LNCaP clone FGC (cell line): ENCODE measurements at places on chromosomes 12 and 14.

DNA sequence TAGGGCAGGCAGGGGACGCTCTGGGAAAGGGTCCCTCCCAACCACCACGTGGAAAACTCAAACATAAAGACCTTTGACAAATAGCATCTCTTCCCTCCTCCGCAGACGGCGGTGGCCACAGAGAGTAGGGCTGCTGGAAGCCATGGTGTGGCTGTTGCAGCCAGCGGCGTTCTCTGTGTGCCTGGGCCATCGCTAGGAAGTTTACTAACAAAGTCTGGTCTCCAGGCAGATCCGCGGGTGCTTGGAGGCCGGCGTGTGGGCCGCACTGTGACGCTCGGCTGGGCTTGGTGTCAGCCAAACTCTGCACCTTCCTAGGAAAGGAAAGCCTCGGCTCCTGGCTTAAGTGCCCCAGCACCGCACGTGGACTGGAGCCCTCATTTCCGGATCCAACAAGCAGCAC lies 65.6 kb downstream of the CCDC88C start:
- DNase-seq = no peak

- DNase-seq = no peak
Measured at GRCh38 chr12:92886131-92886530, 43.0 kb downstream of the EEA1 start.

- no peak for DNase-seq
Measured at GRCh38 chr14:90087433-90087832, 25.6 kb downstream of the KCNK13 start.

DNA sequence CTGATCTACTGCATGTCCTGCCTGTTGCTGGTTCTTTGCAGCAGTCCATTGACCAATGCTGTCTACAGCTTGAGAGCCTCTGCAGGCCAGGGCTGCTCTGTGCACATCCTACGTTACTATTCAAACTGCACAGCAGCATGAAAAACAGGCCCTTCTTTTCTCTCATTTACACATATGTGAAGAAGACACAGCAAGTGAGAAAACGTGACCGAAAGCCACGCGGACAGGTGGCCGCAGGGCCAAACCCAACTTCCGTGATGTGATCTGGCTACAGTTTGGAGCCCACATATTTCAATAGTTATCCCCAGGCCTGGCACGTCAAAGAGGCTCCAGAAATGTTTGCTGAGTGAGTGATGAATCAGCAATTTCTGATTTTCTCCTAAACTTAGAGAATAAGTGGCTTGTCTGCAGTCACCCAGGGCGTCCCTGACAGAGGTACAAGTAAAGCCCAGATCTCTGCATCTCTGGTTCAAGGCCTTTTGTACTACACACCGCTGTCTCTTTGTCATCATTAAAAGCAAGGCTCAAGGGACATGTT lies 17.9 kb upstream of the TCL1B start:
- no peak for DNase-seq

DNA sequence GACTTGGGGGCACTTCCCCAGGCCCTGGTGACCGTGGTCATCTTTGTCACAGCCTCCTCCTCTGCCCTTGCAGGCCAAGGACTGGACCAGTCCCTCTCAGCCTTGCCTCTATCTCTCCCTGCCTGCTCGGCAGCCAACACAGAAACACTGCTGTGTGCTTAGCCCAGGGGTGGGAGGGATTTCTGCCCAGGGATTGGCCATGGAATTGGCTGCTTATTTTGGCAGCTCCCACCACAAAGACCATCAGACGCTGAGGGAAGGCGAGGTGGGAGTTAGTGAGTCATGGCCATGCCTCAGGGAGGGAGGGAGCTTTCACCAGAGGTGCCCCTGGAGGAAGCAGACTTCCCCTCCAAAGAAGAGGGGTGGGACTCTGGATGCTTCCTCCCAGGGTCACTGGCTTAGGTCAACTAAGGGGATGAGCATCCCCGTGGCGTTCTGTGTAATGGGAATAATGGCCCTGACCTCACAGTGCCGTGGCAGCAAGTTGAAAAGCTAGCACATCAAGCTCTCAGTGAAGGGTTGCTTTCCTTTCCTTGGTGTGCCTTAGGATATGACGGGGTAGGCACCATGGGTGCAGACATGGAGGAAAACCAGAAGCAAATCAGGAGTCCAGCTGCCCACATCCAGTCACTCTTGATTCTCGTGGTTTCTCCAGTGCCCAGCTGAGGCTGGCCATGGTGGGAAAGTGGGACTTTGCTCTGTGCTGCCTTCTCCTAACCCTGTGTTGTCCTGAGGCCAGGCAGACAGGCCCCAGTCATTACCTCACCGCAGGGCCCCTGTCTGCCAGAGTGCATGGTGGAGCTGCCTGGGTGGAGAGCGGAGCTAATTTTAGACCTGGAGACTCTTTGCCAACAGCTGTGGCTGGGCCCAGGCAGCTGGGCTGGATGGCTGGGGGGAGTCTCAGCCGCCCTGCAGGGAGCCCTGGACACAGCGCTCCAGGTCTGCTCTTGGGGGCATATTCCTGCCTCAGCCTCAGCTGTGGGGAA lies 21.4 kb downstream of the B4GALNT3 start:
- no peak for DNase-seq

DNA sequence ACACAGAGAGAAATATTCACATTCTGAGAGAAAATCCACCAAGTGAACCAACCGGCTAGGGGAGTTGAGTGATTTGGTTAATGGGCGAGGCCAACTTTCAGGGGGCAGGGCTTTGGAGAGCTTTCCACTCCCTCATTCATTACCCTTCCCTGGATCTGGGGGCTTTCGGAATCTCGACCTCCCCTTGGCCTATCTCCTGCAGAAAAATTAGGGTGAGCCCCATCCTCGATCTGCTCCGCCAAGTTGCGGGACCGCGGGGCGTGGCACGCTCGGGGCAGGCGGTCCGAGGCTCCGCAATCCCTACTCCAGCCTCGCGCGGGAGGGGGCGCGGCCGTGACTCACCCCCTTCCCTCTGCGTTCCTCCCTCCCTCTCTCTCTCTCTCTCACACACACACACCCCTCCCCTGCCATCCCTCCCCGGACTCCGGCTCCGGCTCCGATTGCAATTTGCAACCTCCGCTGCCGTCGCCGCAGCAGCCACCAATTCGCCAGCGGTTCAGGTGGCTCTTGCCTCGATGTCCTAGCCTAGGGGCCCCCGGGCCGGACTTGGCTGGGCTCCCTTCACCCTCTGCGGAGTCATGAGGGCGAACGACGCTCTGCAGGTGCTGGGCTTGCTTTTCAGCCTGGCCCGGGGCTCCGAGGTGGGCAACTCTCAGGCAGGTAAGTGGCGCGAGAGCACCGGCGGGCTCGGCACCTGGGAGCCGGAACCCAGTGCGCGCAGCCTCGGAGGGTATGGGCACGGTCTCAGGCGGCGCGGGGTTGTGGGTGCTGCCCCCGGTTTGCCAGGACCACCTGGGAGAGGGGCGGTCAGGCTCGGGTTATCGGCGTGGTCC lies at the start of gene ERBB3:
Gene ERBB3 (plus strand): TSS at position 443 of the 833 bp plus-strand sequence. CDS start 136 bp downstream, at position 579.
- DNase-seq = peak; percentile 79

DNA sequence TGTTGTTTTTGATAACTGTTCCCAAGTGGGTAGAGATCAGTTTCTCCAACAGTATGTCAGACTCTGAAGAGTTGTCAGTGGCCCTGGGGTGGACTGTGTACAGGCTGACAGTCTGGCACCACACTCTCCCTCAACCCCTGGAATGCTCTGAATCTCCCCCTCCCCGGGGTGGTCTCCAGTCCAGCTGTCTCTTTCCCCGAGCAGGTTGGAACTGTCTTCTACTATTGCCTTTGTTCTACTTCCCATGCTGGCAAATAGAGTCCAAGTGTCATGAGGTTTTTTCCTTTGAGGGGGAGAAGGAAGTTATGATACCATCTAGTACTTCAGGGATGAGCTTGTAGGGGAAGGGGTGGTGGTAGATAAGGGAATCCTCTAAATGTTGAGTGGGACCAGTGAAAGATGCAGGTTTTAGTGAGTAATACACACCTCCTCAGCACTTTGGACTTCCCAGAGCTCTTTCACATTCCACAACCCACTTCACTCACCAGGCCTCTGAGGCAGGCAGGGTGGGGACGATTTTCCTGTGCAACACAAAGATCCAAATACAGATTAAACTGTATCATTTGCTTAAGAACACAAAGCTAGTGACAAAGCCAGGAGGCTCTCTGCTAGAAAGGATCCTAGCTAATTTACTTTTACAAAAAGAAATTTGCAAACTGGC lies 170.7 kb upstream of the GZMB start:
- DNase-seq = no peak

- DNase-seq = no peak
Measured at GRCh38 chr12:50157259-50157658, 9.9 kb downstream of the CERS5 start.

DNA sequence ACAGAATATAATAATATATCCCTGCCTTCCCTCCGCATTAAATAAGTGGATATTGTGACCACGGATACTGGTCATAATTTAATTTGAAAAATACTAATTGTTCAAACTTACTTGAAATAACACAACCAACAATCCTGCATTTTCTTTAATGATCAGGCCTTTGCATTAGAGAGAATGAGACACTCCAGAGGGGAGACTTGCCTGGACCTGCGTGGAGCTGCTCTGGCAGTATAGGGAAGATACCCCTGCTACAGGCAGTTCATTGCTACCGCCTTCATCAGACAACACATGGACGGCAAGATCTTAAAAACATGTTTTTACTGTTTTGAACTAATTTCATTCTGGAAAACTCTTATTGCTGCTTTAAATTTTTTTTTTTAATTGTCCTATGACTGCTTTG lies 211.0 kb upstream of the FAR2 start:
- DNase-seq = no peak

DNA sequence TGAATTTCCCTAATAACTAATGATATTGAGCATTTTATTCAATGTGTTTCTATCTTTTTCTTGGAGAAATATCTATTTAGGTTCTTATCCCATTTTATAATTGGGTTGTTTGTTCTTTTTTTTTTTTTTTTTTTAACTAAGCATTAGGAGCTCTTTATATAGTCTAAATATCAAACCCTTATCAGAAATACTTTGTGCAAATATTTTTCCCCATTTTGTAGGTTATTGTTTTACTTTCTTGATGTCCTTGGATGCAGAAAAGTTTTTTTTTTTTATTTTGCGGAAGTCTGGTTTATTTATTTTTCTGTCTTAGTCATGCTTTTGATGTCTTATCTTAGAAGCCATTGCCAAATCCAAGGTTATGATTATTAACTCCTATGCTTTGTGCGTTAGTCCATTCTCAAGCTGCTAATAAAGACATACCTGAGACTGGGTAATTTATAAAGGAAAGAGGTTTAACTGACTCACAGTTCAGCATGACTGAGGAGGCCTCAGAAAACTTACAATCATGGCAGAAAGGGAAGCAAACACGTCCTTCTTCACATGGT lies 434.3 kb upstream of the TBX3 start:
- DNase-seq = no peak

- DNase-seq = no peak
Measured at GRCh38 chr14:69142101-69142500, 10.8 kb downstream of the DCAF5 start.

- no peak for DNase-seq
Measured at GRCh38 chr14:75513911-75514672, 8.2 kb upstream of the BATF start.

DNA sequence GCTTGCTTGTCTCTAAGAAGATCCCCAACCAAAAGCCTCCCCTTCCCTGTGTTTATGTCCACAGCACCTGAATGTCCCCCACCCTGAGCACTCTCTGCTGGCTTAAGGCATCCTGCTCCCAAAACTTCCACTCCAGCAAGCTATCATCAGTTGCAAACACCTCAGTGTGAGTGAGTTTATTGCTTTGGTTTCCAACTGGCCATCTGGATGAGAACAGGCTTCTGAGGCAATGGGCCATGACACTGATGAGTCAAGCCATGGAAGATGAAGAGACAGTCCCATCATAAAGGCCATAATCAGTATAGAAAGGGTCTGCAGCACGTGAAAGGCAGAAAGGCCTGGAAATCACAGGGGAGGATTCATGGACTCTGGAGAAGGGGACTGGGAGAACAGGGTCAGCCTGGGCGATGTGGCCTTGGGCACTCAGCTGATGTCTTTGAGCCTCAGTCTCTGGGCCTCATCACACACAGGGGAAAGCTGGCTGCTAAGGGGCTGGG lies 12.8 kb downstream of the CMKLR1 start:
- DNase-seq = no peak

GRCh38 chr14:97453991-97454390 lies 656.8 kb downstream of the VRK1 start:
- no peak for DNase-seq

- DNase-seq = peak; percentile 1
Measured at GRCh38 chr12:29889737-29890136, 106.0 kb upstream of the TMTC1 start.

DNA sequence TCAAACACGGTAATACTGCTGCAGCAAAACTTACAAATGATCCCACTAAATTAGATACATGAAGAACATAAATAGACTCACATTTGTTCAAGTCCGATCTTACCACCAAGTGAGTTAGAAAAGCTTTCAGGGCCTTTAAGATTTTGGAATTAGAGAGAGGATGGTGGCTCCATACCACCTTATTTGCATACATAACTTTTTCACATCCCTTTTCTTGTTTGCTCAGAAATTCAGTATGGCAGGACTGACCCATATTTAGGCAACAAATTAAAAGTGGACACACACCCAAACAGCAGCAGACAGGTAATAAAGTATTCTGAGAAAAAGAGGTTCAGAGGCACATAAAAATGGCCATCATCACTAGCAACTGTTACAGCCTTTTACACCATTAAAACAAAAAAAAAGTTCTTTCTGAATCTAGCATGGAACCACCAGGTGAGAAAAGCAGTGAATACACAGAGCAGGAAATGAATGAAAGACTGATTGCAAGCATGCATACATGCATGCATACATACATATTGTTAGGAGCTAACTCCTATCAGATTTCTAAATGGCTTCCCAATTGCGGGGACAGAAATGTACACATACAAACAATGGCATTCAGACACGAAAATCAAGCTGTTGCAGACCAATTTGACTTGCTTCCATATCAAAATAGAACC lies 23.3 kb downstream of the STXBP6 start:
- no peak for DNase-seq

DNA sequence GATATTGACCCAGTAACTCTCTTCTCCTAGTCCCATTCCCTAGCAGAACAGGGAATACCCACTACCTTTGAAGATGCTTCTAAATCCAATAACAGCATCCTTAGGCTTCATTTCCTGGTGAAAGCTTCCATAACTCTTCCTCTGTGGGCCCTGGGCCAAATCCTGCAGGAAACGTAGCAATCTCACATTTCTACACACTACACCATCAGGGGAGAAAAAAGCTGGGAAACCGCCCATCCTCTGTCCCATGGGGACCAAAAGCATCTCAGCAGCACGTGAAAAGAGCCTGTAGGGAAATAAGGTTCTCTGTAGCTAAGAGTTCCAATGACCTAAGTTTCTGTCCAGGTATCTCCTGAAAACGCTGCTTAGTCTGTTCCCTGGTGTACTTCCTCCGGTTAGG lies 340.2 kb downstream of the DPF3 start:
- no peak for DNase-seq
